Stimulated activated CD4-positive, alpha-beta T cell treated with anti-CD3 and anti-CD28 coated beads, Interleukin-15, amount 100 ng/mL, for 48 hours (primary cell): ENCODE measurements at places on chromosomes 12 and 14.

DNA sequence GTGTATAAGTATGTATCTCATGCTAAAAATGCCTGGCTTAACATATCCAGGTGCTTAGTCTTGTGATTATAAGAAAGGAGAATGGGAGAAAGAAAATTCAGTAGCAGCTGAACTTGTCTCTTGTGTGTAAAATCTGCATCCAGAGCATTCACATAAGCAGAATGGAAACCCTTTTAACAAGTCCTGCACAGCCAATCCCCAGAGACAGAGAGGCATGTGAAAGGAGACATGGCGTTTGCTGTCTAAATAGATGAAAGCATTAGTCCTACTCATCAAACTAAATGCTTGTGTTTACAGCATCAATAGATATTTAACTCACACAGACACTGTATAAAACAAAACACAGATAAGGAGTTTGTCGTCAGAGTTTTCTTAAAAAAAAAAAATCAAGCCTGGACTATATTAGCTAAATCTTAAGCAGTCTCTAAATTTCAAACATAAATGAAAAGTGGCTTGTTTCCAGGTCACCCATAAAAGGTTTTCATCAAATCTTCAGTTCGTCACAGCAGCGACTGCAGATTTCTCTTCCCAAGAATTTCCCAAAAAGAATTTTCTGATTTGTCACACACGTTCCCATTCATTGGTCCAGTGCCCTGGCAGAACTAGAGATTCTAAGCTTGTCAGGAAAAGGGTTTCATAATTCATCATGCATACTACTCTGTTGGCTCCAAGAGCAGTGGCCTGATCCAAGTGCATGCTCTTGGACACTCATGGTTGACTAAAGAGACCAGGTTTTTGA, 249.2 kb downstream of the BTG1 start:
- no peak for DNase-seq

DNA sequence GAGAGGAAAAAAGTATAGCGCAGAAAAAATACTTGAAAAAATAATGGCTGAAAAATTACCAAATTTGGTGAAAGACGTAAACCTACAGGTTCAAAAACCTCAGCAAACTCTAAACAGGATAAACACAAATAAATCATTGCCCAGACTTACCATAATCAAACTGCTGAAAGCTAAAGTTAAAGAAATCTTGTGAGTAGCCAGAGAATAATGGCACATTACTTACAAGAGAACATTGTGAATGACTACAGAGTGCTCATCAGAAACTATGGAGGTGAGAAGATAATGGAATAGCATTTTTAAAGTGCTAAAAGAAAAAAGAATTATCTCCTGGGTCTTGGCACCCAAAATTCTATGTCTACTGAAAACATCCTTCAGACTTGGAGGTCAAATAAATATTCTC, 36.0 kb downstream of the ATF1 start:
- no peak for DNase-seq

DNA sequence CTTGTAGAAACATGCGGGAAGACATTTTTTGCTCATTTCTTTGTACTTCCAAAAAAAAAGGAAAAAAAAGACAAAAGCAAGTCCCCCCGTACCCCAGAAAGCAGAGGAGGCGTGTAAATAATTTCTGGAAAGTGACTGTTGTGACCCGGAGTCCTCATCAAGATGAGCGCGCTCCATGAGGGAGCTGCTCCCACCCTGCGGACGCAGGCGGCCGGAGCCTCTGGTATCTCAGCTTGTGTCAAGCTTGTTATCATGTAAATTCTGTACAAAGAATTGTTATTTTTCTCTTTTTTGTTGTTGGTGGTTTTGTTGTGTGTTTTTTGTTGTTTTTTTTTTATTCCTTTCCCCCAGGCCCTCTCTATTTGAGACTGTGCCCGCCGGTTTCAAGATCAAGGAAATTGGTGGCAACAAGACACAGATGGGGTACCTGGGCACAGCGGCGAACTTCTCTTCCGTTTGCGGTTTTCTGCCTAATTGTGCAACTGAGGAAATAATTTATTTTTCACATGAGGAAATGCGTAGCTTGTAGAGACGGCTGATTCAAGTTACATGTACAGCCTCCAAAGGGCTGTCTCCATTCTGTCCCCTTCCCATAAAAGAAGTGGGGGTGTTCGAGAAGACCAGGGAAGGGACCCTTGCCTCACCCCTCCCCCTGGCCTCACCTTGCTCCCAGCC, 27.0 kb downstream of the HPD start:
- DNase-seq: no peak

GRCh38 chr12:16189849-16190248, 87.6 kb downstream of the SLC15A5 start:
- no peak for DNase-seq
